Aorta (tissue), 5 donors: ENCODE measurements at places on chromosomes 11 and 22. TPM values are rescaled to one million over a fixed set of nuclear protein-coding genes. Genes with fewer than 3 reads are reported as not detected.

The MMP7 gene
- 2.2 TPM for total RNA-seq

DNA sequence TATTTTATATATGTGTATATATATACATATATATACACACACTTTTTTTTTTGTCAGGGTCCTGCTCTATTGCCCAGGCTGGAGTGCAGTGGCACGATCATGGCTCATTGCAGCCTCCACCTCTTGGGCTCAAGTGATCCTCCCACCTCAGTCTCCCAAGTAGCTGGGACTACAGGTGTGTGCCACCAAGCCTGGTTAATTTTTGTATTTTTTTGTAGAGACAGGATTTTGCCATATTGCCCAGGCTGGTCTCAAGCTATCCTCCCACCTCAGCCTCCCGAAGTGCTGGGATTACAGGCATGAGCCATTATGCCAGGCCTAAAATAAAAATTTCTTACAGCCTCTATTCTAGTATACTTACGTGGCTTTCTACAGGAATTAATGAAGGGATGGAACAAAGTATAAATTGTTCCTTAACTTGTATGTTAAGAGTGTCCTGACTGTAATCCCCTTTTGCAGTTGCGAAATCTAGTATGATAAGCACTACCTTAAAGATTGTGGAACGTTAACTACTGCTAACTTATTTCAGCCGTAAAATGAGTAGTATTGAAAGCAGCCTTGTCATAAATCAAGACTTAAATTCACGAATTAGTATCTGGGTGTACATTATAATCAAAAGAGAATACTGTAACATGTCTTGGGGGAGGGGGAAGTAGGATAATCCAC lies 2.1 kb downstream of the TRAF6 start:
- no peaks in the 10 kb centered on the region for H3K4me1 ChIP-seq
- no peak for DNase-seq
- no peaks in the 10 kb centered on the region for H3K36me3 ChIP-seq

DNA sequence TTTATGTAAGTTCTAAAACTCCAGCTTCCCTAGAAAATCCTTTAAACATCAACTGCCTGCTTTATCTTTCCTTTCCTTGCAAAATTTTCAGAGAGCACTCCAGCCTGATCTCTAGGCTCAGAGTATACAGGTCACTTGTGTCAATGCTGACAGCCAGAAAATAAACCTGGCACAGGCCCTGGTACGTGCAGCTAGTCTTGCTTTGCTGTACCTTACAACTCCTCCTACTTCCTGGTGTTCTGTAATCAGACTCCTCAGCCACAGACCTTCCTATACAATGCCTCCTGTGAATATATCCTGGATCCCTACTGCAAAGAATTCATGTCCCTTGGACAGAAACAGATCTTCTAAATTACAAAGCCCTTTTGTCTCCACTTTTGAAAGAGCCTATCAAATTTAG lies 24.2 kb upstream of the TMEM123 start:
- H3K4me3 ChIP-seq, result no peak overlapping the region
- H3K27me3 ChIP-seq, result no peaks in the 10 kb centered on the region
- no peak for DNase-seq
- H3K4me1 ChIP-seq, result no peaks in the 10 kb centered on the region
- no peaks in the 10 kb centered on the region for H3K36me3 ChIP-seq

GRCh38 chr22:38056969-38057891 lies at the start of gene PICK1:
PICK1 (plus strand) TSS chr22:38057404; CDS start chr22:38057810, 406 bp downstream.
- peak within 1 kb of the TSS; percentile 17 for H3K4me3 ChIP-seq
- H3K27ac ChIP-seq, result peak within 1 kb of the TSS; percentile 53
- peak; percentile 93 for DNase-seq
- H3K36me3 ChIP-seq, result peaks cover 2% of the 10 kb centered on the region
- H3K27me3 ChIP-seq, result no peaks in the 10 kb centered on the region
- no peaks in the 10 kb centered on the region for H3K4me1 ChIP-seq

- H3K27ac ChIP-seq, result no peak overlapping the region
- no peak for DNase-seq
- H3K4me3 ChIP-seq, result no peak overlapping the region
- H3K27me3 ChIP-seq, result no peaks in the 10 kb centered on the region
- H3K36me3 ChIP-seq, result no peaks in the 10 kb centered on the region
Measured at GRCh38 chr11:44957776-44958564, 7.3 kb upstream of the TP53I11 start.

The CHRDL2 gene
- 14.5 TPM for total RNA-seq

GRCh38 chr11:94185416-94186084 lies 56.9 kb downstream of the PANX1 start:
- H3K4me1 ChIP-seq, result peaks cover 2% of the 10 kb centered on the region
- no peaks in the 10 kb centered on the region for H3K27me3 ChIP-seq
- H3K4me3 ChIP-seq, result no peak overlapping the region

DNA sequence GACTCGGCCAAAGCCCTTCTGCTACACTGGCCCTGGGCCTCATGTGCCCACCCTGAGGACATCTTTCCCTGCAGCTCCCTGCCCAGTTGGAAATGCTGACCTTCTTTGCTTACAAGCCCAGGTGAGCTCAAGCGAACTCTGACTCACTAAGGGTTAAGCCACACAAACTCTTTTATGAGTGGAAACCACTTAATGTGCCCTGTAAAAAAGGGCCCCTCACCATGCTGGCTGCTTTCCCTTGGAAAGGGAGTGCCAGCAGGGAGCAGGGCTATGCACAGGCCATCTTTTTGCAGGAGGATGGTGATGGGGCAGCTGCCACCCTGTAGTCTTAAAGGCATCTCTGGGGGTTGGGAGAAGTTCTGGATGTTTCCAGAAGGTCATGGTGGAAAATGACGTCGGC lies 18.7 kb downstream of the EHF start:
- H3K27ac ChIP-seq, result no peak overlapping the region
- H3K27me3 ChIP-seq, result no peaks in the 10 kb centered on the region
- DNase-seq, result no peak
- H3K4me3 ChIP-seq, result no peak overlapping the region
- no peaks in the 10 kb centered on the region for H3K36me3 ChIP-seq

DNA sequence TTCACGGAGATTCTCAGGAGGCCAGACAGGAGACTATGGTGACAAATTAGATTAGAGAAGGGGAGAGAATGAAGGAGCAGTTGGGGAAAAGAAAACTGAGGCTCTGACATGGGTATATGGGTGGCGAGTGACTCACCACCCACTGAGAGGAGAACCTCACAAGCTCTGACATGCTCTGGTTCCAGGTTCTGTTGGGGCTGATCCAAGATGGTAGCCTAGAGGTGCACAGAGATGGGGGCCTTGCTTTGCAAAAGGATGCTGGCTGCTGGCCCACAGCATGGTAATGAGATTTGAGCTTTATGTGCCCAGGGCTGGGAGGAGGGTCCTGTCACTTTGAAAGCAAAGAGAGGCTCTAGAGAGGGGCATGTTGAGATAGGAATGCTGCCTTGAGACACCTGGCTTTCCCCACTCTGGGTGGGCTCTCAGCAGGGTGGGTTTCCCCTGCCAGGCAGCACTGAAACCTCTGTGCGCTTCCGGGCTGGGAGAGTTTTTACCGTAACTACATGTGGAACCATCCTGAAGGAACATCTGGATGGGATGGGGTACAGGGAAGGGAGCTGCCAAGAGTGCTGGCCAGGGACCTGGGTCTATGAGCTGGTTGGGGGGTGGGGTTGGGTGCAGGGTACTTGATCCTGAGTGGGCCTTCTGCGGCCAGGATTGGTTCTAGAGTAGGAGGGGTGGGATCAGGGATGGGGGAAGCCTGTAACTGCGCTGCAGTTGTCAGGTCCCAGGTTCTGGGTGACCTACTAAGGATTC lies 1.2 kb upstream of the GRK2 start:
- no peak overlapping the region for H3K4me3 ChIP-seq
- H3K36me3 ChIP-seq, result no peaks in the 10 kb centered on the region
- H3K27ac ChIP-seq, result no peak overlapping the region
- DNase-seq, result no peak

The KRTAP5-1 gene
- not detected for total RNA-seq
